ENCODE measurements at places on chromosomes 2 and 18. TPM values are rescaled to one million over a fixed set of nuclear protein-coding genes. Genes with fewer than 3 reads are reported as not detected.

The TXNDC2 gene
- 0.23 TPM for total RNA-seq

GRCh38 chr18:35143622-35144596 lies 96.9 kb upstream of the ZNF397 start:
- DNase-seq = no peak

DNA sequence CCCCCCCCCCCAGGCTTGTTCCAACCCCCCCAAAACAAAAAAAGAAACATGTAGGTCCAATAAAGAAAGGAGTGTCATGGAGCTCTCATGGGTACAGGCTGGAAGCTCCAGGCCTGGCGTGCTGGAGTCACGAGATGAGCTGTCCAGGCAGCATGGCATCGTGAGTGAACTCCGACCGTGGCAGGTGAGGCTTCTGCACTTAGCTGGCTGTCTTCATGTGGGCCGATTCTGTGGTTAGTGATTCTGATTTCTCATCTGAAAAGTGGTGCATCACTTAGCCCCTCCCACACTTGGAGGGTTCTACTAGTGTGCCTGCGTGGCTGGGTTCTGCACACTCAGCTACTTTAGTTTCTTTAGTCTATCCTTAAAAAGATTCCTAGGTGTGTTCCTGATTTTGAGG lies 126.4 kb upstream of the MGAT5 start:
- no peak for DNase-seq

GRCh38 chr2:57432528-57432927 lies 614.1 kb upstream of the VRK2 start:
- no peak for DNase-seq

The SLC4A3 gene
- total RNA-seq = 439 TPM

GRCh38 chr2:128597121-128597762 lies 278.6 kb upstream of the HS6ST1 start:
- DNase-seq = no peak

DNA sequence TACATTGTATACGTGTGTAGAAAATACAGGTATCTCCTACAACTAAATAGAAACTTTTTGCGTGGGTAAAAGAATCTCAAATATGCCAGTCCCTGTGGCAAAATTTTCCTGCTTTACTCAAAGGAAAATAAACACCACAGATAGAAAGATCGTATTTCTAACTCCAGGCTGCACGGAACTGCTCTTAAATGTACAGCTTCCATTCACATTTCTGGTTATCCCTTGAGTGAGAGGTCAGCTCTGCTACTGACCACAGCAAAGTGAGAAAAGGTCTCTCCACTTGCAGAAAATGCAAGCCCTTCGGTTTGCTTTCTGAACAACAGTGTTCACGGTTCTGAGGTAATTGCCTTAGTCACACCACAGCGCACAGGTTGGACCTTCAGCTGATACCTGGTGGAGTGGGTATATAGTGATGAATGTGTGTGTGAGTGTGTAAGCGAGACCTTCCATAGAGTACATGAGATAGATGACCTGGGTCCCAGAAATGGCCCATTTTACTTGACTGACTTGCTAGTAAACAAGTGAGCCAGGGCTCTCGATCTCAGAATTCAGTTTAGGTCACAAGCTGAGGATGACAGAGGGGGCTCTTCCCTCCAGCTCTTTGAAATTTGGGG lies 52.1 kb downstream of the ALPK2 start:
- no peak for DNase-seq

The BOLL gene
- not detected for total RNA-seq

The TPO gene
- total RNA-seq = 1.3 TPM

The COLEC11 gene
- 12.5 TPM for total RNA-seq

DNA sequence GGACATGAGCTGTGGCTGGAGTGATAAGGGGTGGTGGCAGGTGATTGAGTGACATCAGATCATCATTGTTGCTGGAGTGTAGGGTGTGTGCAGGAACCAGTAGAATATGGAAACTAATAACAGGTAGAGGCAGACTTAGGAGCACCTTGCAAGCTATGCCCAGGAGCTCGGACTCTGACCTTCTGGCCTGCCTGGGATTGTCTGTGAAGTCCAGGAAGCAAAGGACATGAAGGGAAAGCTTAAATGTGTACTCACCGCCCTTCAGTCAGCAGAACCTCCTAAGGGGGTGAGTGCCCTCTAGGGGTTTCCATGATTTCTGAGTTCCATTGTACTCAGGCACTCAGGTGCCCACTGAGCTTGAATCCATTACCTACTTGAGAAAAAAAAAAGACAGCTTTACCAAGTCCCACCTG lies 104.2 kb downstream of the CRIM1 start:
- DNase-seq = no peak

- DNase-seq = no peak
Measured at GRCh38 chr18:886076-886475, 18.6 kb upstream of the ADCYAP1 start.
